BE2C (cell line): ENCODE measurements at places on chromosomes 3 and 15.

- no peak for DNase-seq
Observed at GRCh38 chr3:134743006-134743405, 52.1 kb upstream of the EPHB1 start.

- no peak for DNase-seq
Observed at GRCh38 chr15:51183076-51183475, 88.4 kb upstream of the TNFAIP8L3 start.

DNA sequence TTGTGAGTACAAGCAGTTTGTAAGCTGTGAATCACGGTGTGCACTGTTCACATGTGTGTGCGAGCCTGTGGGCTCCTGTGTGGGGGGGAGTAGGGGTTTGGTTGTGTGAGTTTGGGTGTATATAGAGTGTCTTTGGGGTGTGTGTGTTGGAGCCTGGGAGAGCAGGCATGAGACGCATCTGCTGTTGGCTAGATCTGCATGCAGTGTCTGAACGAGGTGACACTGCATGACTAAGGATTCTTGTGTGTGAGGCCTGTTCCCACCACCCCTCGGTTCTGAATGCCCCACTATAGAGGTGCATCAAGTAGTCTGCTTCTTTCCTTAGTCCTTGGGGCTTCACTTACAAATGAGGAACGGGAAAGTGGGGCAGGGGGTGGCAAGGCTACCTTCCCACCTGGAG lies 68.4 kb downstream of the MAGEF1 start:
- DNase-seq = no peak

DNA sequence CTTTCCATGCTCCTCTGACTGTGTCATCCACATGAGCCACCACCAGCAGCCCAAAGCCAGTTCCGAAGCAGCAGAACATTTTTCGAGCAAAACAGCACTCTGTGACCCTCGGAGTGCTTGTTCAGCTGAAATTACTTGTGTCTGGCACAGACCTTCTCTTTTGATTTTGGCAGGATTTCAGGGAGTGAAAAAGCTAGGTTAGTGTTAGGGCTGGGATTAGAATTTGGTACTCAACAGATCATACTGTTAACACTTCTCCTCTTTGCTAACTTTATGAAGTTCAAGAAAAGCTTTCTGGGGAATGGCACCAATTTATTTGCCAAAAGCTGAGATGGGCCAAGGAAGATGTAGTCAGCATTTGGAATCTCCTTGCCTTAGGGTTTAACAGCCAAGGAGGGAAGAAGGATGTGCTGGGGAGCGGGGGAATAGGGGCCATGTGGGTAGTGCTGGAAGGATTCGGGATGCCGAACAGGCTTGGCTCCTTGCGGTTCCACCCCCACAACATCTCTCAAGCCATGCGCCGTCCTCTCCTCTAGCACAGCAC lies 55.1 kb upstream of the TRA2B start:
- no peak for DNase-seq

DNA sequence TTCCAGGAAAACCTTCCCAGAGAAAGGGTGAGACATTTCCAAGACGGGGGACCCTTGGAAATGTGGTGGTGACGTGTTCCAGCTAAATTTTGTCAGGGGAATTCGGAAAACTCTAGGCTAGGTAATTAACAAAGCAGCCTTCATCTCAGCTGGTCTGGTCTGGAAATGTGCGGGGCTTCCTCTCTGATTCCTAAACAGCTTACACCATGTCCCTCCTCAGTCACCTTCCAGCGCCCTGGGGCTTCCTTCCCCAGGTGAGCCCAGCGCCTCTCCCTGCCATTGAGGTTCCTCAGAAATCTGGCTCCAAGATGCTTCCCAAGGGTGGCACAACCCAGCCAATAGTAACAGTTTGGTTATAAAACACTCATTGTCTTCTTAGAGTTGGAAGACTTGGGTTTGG lies 571 bp downstream of the ACAD9 start:
- DNase-seq = no peak

DNA sequence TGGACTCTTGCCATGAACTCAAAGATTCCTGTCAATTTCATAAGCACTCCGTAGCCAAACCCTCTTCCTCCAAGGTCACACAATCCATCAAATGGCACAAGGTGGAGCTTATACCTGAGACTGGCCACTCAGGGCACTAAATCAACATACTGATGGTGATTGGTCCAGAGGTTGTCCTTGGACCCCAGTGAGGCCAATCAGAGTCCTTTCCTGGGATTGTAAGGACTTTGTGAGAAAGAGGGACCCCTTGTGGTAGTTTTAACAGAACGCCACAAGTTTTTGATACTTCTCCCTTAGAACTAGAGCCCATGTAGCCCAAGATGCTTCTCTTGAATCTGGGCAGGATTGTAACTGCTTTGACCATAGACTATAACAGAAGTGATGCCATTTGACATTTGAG lies 44.4 kb upstream of the LARS2 start:
- DNase-seq = peak; percentile 12

GRCh38 chr3:46868287-46868686 lies 5.0 kb upstream of the MYL3 start:
- no peak for DNase-seq

- DNase-seq = peak; percentile 88
Observed at GRCh38 chr3:141331377-141332318, 36.7 kb upstream of the ZBTB38 start.

DNA sequence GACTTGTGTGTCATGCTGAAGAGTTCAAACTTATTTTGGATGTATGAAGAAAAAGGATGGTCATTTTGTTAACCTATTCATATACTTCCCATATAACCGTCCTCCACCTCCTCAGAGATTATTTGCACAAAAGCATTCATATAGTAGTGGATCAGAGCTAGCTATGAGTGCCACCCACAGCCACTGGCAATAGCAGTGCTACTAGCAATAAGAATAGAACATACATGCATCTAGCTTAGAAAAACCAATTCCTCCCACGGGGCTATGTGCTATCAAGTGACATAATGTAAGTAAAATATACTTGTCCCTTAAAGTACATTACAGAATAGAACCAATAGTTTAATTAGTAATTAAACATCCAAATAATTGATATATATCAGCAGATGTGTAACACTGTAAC lies 10.3 kb upstream of the ZBED2 start:
- DNase-seq = no peak

- no peak for DNase-seq
Observed at GRCh38 chr3:60609446-60609845, 641.8 kb downstream of the FHIT start.

- no peak for DNase-seq
Observed at GRCh38 chr3:196962930-196963630, 5.6 kb downstream of the PIGZ start.

DNA sequence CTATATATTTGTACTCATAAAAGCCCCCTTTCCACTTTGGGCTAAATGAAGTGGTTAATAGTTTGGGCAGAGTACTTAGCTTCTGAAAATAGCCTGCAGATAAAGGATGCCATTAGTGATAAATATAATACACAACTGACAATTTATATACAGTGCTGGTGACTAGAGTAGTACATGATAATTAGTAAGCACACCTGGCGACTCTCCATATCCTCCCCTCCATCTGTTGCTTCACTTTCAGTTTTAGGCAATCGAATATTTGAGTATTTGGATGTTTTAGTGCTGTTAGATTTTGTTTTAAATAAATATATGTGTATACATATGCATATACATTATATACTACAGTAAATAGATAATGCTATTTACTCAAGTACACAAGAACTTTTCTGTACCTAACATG lies 35.9 kb upstream of the CHMP2B start:
- no peak for DNase-seq

- no peak for DNase-seq
Observed at GRCh38 chr3:187746059-187746441, 782 bp upstream of the BCL6 start.

GRCh38 chr3:28698706-28699105 lies 350.1 kb upstream of the AZI2 start:
- DNase-seq = no peak

- DNase-seq = no peak
Observed at GRCh38 chr3:177758126-177758525, 560.8 kb upstream of the TBL1XR1 start.

DNA sequence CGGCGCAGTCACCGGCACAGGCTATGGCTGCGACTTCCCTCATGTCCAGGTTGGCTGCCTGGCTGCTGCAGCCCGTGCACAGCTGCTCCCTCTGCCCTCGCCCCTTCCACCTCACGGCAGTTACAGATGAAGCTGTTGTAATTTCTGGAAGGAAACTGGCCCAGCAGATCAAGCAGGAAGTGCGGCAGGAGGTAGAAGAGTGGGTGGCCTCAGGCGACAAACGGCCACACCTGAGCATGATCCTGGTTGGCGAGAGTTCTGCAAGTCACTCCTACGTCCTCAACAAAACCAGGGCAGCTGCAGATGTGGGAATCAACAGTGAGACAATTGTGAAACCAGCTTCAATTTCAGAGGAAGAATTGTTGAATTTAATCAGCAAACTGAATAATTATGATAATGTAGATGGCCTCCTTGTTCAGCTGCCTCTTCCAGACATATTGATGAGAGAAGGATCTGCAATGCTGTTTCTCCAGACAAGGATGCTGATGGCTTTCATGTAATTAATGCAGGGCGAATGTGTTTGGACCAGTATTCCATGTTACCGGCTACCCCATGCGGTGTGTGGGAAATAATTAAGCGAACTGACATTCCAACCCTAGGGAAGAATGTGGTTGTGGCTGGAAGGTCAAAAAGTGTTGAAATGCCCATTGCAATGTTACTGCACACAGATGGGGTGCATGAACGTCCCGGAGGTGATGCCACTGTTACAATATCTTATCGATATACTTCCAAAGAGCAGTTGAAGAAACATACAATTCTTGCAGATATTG lies 13.2 kb upstream of the GNB4 start:
- no peak for DNase-seq

DNA sequence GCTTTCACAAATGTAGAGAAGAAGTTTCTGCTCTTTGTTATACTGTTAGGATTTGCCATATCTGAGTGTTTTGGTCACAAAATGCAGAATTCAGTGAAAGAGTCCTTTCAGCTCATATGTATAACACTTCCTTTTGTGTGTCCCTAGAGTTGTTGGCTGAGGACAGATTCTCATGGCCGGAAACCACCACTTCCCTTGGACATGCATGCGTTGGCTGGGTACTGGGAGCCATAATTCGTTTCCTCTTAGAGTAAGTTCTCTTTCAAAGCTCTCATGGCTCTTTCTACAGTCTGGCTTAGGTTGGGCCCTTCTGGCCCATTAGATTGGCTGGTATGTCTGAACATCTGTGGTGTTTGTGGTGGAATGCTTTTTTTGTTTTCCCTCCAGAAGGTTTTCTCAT lies 298.5 kb downstream of the DIPK2A start:
- no peak for DNase-seq

DNA sequence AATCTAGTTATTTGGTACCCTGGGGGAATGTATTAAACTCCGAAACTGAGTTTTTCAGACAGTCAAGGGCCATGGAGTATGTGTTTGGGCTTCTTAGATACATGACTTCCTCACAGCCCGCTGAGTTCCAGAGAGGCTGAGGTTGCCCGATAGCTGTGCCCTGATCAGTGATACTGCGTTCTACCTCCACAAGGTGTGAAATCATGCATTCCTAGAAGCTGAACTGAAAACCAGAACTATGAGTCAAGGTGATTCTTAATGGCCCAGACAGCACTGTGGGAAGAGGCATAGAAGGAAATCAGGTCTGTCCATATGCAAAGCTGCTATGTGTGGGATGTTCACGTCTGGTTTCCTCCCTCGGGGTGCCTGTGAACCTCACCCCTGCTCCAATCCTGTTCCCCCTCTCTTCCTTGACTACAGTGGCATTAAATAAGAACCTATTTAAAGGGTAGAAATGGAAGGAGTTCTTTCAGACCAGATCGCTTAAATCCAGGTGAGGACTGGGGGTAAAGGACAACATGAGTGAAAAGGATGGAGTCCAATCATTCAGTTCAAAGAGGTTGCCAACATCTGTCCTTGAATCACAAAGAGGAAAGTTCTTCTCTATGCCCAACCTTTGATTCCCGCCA lies 74.3 kb downstream of the MYO1E start:
- DNase-seq = no peak

- DNase-seq = no peak
Observed at GRCh38 chr3:9769012-9769411, 735 bp downstream of the CAMK1 start.

DNA sequence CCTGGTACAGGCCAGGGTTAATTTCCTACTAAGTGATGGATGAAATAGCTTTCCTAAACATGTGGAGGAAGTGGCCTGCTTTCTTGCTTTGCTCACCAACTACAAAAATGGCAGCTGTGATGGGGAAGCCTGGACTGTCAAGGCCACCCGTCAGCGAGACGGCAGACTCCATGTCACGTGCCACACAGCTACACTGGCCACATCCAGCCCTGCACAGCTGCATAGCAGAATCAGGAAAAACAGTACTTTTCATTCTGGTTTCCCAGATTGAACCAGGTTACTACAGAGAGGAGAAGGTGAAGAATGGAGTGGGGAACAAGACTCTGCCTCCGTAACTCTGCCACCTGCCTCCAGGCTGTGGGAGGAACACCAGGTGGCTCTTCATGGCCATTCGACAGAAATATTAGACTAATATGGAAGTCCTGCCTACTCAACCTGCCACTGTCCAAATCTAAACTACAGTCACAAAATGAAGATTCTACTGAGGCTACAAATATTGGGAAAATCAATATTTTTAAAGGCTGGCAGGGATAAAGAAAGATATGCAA lies 174.3 kb downstream of the MAGI1 start:
- DNase-seq = no peak

DNA sequence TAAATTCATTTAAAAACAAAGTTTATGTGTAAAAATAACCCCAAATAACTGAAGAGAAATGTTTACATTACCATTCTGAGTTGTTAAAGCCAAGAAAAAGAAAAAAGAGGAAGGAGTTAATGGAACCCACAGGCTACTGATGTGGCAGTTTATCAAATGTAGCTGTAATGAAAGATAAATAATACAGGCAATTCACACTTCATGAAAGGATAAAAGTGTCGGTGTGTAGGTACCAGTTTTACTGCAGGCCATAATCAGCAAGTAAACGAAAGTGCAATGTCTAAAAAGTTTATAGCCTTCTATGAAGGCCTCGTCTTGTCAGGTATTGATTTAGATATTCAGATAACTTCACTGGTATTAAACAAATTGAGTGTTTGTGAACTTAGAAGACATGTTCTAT lies 164.6 kb downstream of the DPH6 start:
- DNase-seq = no peak

DNA sequence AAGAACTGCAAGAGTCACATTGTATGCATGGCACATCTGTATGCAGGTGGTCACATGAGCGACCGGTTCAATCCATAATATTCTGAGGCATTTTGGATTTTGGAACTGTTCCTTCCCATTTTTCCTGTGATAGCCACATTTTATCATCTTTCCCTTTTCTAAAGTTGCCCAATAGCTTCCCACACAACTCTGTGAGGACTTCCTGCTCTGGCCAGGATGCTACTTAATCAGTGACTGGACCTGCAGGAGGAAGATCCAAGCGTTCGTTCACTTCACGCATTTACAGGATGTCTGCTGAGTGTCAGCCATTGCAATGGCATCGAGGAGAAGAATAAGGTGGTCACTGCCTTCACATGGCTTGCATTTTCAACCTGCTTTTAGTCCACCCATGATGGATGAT lies 9.8 kb downstream of the KLHL6 start:
- no peak for DNase-seq

- no peak for DNase-seq
Observed at GRCh38 chr3:158743664-158744566, 11.7 kb upstream of the RARRES1 start.
